CD4-positive, alpha-beta T cell treated with Interleukin-6 at 100 ng/mL for 8 hours (primary cell): ENCODE measurements at places on chromosomes 16 and 17.
A peak's percentile ranks its signal among the peaks of the same experiment; 100 is the strongest.

- no peak for DNase-seq
Measured at GRCh38 chr17:15973016-15973415, 26.5 kb downstream of the ZSWIM7 start.

- no peak for DNase-seq
Measured at GRCh38 chr17:66462010-66462409, 159.6 kb downstream of the PRKCA start.

DNA sequence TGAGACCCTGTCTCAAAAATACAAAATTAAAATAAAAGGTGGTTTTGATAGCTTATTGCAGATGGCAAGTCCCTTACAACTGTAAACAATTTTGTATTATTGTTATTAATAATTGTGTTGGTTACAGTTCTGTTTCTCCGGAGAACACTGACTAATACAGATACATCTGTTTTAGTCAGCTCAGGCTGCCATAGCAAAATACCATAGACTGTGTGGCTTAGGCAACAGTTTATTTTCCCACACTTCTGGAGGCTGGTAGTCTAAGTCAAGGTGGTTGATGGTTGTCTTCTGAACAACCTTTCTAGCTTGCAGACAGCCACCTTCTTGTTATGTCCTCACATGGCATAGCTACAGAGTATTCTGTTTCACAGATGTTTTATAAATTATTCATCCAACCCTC lies 14.2 kb upstream of the IL21R start:
- no peak for DNase-seq

DNA sequence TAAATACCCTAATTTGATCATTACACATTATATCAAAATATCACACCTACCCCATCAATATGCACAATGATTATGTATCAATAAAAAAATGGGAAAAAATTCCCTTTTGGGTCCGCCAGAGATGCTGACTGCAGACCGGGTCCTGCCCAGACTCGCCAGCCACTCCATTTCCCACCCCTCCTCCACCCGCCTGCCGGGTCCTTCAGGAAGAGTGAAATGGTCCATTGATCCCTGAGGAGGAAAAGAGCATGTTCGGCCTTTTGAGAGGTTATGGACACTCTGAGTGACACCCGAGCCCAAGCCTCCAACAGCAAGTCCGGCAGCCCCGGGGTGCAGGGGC lies 123.9 kb upstream of the ZFHX3 start:
- no peak for DNase-seq

DNA sequence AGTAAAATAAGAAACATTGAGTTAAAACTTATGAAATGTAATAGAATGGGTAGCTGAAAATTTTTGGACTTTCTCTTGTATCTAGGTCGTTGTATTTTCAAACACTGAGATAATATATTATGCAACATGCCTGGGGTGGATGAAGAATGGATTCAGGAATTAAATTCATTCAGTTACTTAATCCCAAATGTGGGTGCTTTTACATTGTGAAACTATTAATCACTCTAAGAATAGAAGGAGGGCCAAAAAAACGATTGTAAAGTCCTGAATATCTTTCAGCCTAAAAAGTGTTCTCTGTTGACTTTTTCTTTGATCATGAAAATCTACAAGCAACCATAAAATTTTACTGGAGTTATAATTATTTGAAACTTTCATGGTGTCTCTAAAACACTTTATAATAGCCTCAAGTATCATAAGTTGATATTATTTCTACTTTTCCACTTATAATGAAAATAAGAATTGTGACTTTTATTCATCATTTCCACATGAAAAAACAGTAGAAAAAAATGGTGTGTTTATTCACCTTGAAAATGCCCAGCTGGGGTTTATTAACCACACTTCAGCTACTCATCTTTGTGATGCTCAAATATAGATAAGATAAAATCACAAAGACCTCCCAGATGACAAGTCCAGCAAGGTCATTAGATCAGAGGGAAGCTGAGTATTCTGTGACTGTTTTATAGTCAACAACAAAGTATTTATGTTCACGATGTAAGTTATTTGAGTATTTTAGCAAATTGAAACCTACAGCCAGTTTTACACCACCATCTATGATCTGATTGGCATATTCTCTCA lies 619.9 kb upstream of the SOX9 start:
- no peak for DNase-seq

- DNase-seq: no peak
Measured at GRCh38 chr16:65743558-65743957, 621.7 kb upstream of the CDH11 start.

DNA sequence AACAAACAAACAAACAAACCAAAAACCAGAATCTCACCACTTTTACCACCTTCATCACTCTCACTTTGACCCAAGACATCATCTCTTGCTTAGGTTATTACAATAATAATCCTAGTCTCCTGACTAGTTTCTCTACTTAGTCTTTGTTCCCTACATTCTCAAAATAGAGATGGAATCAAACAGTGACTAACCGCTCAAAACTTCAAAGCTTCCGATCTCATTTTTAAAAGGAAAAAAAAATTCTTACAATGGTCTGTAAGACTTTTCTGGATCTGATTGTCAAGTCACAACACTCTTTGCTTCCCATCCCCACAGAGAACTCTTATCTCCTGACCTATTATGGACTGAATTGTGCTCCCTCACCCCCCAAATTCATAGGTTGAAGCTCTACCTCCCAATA lies 60.9 kb downstream of the SPAG9 start:
- no peak for DNase-seq

DNA sequence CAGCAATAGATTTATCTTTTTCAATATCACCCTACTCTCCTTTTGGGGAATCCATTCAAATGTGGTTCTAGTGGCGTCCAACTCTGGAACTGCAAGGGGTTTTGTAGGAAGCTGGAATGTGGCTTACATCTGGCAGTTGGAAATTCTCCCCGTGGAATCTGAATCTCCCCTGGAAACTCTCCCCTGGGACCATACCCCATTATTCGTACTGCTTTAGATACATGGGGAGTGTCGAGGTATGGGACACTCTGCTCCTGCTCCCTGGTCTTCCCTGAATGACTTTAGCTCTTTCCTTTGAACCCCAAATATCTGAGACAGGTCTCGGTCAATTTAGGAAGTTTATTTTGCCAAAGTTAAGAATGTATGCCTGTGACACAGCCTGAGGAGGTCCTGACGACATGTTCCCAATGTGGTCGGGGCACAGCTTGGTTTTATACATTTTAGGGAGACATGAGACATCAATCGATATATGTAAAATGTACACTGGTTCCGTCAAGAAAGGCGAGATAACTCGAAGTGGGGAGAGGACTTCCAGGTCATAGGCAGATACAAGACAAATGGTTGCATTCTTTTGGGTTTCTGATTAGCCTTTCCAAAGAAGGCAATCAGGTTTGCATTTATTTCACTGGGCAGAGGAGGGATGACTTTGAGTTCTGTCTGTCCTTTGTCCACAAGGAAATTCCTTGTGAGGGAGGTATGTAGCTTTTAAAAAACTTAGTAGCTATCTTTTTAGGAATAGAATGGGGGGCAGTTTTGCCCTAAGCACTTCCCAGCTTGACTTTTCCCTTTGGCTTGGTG lies 89.1 kb upstream of the CORO6 start:
- DNase-seq: no peak

GRCh38 chr17:38590988-38591758 lies 14.6 kb downstream of the SRCIN1 start:
- DNase-seq: no peak

DNA sequence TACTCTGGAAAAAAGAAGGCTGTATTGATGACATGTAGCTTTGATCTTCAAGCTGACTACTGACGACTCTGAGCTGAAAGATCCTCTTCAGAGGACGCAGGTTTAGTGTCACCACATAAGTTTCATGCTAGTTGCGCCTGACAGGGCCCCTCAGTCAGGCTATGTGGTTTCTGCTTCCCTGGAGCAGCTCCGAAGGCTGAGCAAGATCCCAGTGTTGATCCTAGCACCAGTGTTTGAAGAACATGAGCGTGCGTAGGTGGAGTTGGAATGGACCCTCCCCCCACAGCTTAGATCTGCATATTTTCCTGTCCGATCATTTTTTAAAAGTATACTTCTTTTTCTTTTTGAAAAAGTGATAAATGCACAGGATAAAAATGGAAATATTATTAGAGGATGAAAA lies 17.3 kb downstream of the BANP start:
- DNase-seq: no peak

DNA sequence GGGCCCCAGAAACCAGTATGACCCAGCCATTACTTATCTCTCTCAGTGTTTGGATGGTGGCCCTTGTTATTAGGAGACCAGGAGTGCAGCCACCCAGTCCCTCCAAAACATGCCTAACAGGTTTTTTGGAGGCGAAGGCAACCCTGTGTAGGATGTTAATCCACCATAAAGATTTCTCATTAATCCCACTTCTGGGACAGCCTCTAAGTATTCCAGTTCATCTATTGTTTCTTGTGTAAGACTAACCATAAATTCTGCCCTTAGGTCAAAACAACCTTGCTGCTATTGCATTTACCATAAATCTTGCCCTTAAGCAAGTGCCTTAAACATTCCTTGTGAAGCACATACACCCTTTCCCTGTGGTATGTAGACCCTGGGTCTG lies 21.5 kb upstream of the OR1F1 start:
- no peak for DNase-seq

DNA sequence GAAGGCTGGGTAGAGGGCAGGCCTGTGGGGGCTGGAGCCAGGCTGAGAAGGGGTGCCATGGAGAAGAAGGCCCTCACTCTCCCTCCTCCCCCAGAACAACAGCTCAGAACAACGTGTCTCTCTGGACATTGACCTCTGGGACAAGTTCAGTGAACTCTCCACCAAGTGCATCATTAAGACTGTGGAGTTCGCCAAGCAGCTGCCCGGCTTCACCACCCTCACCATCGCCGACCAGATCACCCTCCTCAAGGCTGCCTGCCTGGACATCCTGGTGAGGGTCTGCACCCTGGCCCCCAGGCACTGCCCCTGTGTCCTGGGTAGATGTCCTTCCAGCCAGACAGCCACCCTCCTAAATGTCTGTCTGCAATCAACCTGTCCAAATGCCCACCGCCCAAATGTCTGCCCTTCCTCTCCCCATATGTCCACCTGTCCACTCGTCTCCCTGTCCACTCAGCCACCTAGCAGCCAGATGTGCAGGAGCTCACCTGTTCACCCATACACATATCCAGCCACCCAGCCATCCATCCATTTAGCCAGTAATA lies 12.2 kb downstream of the GJD3 start:
- no peak for DNase-seq

DNA sequence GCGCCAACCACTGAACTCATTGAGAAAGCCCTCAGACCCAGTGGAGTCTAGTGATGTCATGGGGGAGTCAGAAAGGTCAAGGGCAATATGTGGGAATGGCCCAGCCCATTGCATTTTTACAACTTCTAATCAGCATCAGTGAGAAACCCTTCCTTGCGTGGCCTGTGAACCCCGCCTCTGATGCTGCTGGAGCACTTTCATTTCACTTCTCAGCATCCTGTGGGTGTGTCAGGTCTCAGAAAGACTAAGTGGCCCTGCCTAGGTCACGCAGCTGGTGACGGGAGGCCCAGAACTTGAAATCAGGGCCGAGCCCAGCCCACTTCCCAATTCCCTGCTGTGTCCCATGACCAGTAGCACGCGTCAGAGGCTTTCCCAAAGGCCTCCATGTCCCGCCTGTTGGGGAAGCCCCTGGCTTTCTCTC lies 6.1 kb downstream of the DNAI2 start:
- peak; percentile 75 for DNase-seq

DNA sequence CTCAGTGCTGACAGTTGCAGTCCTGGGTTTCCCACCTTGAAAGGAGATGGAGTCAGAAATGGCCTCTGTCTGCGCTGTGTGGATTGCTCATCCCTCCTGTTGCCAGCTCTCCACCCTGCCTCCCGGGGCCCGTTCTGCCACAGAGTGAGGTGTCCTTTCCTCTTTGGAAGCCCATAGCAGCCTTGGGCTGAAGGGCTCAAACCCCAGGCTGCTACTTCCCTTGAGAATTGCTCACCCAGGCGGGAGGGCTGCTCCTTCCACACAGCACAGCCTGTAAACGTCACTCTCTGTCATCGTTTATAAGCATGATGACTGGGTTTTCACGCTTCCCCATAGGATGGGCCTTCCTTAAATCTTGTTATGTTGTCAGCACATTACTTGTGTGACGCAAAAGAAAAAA lies 62.7 kb downstream of the FOXK2 start:
- DNase-seq: no peak

- no peak for DNase-seq
Measured at GRCh38 chr16:35198223-35199199, 1739.1 kb downstream of the TP53TG3F start.

DNA sequence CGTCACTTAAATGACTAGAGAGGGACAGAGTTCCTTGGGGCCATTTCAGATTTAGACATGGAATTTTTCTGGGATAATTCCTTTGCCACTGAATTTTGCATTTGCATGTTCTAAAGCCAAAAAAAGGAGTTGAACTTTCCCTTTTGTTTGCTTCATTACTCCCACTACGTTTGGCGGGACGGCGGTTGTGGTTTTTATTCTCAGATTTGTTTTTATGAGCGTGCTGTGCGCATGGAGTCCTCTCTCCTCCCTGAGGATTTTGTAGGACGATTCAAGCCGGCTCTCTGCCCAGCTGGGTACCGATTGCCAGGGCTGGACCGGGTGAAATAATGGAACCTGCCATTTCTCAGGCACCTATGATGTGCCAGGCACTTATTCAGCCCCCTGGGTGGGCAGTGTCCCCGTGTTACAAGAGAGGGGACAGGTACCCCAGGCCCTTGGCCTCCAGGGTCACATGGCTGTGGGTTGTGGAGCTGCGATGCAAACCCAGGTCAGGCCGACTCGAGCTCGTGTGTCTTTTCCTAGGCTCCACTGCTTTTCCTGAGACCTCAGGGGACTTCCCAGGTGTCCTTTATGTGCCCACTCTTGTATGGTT lies 18.8 kb downstream of the CMIP start:
- DNase-seq: no peak

DNA sequence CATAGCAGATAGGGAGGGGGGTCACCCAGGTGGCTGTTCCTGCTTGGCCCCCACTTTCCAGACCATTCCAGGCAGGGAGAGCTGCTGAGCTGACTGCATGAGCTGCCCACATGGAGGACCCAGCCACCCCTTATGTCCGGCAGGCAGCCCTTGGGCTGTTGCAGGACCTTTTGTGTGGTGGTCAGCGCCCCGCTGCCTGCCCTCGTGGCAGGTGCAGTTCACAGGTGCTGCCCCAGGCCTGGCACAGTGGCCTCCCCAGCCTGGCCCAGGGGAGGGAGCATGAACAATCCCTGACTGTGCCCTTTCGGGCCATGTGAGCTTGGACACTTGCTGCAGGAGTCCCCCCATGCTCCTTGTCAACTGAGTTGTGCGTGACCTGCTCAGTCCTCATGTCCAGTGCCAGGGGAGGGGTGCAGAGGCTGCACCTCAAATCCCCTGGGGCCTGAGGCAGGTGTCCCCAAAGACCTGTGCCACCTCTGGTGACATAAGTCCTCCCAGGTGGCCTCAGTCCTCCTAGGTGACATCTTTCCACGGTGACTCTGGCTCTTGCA lies 8.6 kb downstream of the TBC1D26 start:
- no peak for DNase-seq
